ENCODE measurements at places on chromosomes 4 and X.
A peak's percentile ranks its signal among the peaks of the same experiment; 100 is the strongest.

- DNase-seq: peak; percentile 22
These were observed 1.6 kb downstream of the REST start for GRCh38 chr4:56909086-56909894.

GRCh38 chr4:38591617-38592337 is 72.2 kb upstream of the KLF3 start:
- DNase-seq: no peak

- DNase-seq: no peak
These were observed 1434.8 kb downstream of the RAPGEF2 start for GRCh38 chr4:160537681-160538080.

GRCh38 chr4:126955292-126956183 is 677.2 kb upstream of the INTU start:
- no peak for DNase-seq

- DNase-seq: no peak
These were observed 368.5 kb upstream of the GRID2 start for GRCh38 chr4:91935217-91935616.

GRCh38 chr4:174628191-174628590 is 105.9 kb upstream of the HPGD start:
- no peak for DNase-seq

DNA sequence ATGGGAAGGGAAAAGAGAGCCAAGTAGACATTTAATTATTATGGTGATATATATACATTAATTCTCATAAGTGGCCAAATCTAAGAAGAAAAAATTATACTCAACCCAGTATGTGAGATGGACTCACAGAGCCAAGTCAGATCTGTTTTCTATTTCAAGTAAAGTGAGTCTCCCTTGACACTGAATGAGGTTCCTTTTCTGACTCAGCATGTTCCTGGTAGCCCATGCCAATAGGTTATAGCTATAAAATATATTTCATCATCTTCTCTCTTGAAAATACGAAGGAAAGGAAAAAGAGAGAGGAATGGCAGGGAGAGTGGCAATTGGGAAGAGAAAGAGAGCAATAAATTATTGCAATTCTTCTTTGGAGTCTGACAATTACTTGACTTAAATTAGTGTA is 68.8 kb upstream of the GRIA2 start:
- no peak for DNase-seq

GRCh38 chr4:155966171-155966570 is 12.5 kb upstream of the CTSO start:
- no peak for DNase-seq

- no peak for DNase-seq
These were observed 22.0 kb downstream of the SORCS2 start for GRCh38 chr4:7214359-7214758.

DNA sequence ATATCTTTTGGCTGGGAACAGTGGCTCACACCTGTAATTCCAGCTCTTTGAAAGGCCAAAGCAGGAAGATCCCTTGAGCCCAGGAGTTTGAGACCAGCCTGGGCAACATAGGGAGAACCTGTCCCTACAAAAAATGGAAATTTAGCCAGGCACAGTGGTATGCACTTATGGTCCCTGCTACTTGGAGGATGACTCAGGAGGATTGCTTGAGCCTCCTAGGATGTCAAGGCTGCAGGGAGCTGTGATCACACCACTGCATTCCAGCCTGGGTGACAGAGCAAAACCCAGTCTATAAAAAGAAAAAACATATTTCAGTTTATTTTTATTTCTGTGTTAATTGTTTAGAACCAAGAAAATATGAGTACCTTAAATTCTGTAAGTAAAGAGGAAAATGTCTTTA is 123.7 kb downstream of the CBR4 start:
- DNase-seq: no peak

DNA sequence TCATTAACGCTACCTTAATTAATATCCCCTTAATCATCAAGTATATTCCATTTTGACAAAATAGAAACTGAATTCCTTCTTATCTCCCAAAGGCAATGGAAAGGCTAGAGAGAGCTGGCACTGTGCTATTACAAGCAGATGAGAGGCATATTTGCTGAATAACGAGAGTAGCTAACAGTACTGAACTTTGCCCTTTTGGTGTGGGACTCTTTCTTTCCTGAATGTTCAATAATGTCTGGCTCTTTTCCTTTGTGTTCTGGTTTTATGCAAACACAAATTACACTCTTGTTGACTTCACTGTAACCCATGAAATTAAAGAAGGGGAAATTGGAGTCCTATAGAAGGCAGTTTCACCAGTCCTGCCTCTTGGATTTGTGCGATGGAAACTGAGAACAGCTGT is 63.5 kb downstream of the SHROOM3 start:
- no peak for DNase-seq

- DNase-seq: no peak
These were observed 84.6 kb upstream of the PACRGL start for GRCh38 chr4:20615486-20616260.

DNA sequence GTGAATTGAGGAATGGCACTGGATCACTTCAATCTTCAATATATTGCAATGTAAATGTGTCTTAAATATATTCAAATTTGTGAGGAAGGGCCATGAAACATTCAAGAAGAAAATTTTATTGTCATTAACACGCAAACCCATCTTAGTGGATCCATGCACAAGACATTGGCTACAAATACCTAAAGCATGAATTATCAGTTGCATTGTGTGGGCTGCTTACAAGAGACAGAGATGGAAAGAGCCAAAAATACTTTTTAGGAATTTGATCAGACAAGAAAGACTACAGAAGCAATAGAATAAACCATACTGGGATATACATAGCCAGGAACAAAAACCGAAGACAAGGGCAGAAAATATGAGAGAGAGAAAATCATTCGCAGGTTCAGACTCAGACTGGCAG is 616.2 kb upstream of the GRIA3 start:
- no peak for DNase-seq

DNA sequence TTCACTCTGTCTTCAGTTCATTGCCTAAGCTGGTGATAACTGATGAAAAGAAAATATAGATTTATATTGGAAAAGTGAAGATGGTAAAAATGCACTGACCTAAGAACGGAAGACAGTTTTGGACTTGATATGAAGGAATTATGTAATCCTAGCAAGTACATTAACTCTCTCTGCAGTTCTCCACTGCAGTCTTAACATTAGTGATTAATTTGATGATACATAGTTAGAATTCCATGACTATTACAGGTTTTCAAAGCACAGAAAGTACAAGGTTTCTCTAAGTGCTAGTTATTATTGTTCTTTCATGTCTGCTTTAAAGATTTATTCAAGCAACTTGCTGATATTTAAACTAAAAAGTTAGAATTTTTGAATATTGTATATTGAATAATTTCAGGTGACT is 1591.7 kb upstream of the ADGRL3 start:
- no peak for DNase-seq

DNA sequence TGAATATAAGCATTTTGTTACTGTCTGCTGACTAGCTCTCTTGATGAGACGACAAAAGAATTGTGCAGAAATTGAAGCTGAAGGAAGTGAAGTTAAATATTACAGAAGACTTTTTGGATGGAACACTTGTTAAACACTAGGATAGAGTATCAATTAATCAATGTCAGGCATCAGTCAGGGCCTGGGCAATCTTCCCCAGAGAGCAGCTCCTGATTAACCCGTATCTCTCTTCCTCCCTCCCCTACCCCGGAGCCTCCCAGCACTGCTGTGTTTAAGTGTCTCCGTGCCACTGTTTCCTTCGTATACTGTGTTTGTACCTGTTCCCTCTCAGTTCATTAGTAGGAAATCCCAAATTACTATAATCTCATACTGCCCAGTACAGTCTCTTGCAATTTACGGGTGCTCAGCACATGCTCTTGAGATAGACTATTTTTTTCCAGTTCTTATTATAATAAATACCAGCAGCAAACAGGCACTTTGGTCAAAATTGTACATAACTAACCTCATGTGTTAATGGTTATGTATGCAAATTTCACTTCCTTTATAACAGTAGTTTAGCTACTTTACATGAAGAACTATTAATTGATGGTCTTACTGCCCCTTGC is 765.7 kb upstream of the FTHL17 start:
- DNase-seq: no peak

DNA sequence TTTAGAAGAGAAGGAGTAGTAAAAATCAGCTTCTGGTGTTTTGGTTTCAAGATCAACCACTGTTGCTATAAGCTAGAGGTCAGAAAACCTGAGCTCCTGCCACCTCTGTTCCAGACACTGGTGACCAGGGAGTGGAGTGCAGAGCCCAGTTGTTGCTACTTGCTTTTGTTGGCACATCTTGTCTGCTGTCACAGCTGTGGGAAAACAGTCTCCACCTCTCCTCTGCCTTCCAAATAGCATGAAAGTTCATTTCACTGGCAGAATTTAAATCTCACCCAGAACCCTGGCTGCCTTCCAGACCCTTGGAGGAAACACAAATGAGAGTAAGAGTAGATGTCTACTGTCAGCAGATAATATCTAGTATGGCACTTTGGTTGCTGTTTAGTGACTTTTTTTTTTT is 297.5 kb upstream of the KLF3 start:
- no peak for DNase-seq

DNA sequence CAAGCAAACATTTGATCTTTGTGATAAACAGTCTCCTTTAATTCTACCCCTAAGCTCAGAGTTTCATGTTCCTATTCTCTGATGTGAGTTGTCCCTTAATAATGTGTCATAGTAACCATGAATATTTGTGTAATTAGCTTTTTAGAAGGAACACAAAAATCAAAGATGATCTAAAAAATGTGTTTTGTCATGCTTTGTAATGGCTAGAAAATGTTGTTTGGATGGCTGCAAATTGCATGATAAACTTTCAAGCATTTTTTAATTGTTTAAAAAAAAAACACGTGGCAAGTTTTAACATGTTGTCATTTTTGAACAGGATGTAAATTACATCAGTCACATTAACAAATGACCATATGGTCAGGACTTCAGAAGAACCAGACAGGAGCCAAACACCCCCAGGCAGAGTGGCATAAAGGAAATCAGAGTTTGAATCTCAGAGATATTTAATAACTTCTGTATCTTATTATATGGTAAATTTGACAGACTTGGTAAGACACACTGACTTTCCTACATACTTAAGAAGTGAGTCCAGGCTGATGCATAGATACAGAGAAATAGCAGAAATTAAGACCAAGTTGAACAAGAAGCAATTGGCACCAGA is 223.9 kb upstream of the VEGFC start:
- no peak for DNase-seq

- DNase-seq: no peak
These were observed 301.0 kb downstream of the LDB2 start for GRCh38 chr4:16597443-16597842.

GRCh38 chr4:102430461-102430910 is 70.7 kb upstream of the NFKB1 start:
- DNase-seq: no peak

DNA sequence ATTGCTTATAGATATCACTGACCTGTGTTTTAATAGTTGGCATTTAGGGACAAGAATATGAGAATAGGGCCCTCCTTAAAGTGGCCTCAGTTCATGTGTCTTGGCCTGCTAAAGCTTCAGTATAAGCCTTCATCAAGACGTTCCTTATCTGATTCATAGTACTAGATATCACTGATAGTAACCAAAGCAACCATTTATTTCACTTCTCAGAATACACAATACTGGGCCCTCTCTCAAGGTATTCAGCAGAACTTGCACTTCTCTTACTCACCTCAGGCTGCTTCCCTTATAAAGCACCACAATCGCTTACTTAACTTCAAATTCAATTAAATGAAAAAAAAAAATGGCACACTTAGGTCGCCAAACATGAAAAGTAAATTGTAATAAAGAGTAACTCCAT is 259.4 kb upstream of the PCDH7 start:
- no peak for DNase-seq

DNA sequence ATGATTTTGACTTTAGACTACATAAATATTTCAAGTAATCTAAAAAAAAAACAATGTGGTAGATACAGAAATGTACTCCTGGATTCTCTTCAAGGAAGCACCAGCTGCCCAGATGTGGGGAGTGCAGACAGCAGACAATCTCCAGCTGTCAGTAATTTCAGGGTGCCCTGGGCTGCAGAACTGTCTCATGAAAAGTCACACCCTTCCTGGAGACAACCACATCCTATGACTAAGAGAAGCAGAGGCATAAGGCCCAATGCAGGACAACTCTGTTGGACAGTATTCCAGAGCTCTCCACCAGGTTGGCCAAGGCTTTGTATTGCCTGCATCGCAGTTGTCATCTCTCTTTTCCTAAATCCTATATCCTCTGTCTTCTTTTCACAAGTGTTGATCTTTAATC is 34.4 kb upstream of the BLTP1 start:
- DNase-seq: no peak

DNA sequence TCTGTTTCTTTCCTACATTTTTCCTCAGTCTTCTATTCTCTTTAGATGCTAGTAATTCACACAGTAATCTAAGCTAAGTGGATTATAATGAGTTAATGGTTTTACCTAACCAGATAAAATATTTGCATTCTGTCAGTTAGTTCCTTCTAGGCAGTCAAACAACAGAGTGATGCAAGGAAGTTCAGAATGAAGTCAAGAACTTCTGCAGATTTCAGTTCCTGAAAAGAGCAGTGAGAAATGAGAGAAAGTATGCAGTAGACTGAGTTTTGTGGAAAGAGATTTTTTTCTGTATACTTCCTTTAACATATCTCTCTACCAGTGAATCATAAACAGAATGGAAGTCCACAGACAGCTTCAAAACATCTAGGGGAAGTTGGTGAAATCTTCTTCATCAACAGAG is 774.0 kb upstream of the POU3F4 start:
- DNase-seq: no peak

- no peak for DNase-seq
These were observed 9.2 kb downstream of the PLK4 start for GRCh38 chr4:127889903-127890302.

DNA sequence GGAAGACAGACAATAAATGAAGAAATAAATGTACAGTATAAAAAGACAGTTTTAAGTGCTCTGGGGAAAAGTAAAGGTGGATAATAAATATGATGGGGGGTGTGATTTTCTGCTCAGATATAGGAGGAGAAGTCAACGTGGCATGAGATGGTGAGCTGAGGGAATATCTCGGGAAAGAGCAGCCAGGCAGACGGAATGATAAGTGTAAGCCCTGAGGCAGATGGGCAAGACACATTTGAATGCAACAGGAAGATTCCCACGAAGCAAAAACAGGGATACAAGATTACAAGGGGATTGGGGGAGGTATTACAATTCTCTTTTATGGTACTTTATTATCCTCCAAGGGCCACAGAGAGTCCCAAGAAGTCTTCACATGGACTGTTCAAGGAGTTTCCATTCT is 11.1 kb downstream of the ANXA3 start:
- DNase-seq: no peak

- DNase-seq: no peak
These were observed 35.8 kb downstream of the BCOR start for GRCh38 chrX:40061871-40062524.

- DNase-seq: no peak
These were observed 346.8 kb downstream of the FSTL5 start for GRCh38 chr4:161816958-161817357.

- DNase-seq: no peak
These were observed 76.9 kb downstream of the EGF start for GRCh38 chr4:109989618-109990017.

Measured in activated CD4-positive, CD25-positive, alpha-beta regulatory T cell (primary cell).